Suppressor macrophage (primary cell): ENCODE measurements at places on chromosomes 6 and 20.

DNA sequence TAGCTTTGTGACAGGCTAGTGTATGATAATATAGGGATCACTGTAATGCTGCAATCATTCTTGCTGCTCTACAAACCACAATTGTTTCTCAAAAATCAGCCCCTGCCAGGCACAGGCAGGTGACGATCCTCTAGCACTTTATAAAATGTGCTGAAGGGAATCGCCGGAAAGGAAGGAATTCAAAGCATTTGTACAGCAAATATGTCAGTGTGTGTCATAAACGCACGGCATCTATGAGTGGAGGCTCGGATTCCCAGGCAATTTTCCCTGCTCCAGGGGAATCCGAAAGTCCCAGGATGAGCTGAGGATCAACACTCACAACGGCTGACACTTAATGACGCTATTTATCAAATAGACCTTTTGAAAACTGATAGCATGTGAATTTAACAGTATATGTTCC is 1.4 kb downstream of the PHACTR1 start:
- no peak for DNase-seq

DNA sequence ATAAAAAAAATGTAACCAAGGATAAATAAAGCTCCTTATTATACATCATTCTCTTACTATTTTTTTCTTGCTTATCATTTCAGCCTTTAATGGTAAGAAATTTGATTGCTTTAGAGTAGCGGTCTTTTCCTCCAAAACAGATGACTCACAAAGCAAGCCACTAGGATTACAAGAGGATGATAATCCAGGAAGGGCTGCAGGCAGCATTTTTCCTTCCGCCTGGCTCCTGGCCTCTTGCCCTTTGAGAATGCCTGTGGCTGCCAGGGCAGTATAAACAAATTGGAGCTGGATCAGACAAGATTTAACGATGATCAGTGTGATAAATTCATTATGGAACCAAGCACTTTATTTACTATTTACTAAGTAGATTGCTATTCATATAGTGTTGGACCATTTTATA is 9.7 kb upstream of the FBXL4 start:
- no peak for DNase-seq

DNA sequence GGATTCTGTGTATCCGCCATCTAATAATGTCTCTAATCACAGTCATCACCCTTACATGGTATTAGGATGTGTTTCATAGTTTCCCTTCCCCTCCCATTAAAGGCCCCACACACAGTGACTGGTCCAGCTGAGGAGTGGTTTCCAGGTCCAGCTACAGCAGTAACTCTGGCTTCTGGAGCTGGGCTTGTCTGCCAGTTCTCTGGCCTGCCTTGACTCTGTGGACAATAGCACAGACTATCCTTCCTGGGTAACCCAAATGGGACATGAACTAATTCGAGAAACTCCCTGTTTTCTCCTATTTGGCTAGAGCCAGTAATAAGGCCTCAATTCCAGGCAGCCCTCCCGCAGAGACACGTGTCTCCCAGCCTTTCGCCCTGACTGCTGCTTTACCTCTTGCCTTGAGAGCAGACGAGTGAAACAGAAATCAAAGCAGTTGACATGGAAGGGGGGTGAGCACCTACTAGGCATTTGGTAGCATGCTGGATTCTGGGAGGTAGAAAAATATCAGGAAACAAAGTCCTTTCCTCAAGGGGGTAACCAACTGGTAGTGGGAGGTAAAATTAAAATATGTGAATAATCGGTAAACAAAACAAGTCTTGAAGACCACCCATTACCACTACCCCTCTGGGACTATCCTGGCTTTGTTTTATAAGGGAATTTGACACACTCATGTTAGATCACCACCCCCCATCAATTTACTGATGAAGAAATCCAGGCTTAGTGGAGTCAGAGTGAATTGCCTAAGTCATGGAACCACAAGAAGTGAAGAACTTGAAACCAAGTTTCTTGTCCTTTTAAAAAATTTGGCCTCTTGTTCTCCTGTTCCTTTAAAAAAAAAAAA is 1.2 kb downstream of the TRAF3IP2 start:
- DNase-seq = peak; percentile 55

- DNase-seq = no peak
Measured at GRCh38 chr6:75171986-75172385, 33.9 kb downstream of the COL12A1 start.

DNA sequence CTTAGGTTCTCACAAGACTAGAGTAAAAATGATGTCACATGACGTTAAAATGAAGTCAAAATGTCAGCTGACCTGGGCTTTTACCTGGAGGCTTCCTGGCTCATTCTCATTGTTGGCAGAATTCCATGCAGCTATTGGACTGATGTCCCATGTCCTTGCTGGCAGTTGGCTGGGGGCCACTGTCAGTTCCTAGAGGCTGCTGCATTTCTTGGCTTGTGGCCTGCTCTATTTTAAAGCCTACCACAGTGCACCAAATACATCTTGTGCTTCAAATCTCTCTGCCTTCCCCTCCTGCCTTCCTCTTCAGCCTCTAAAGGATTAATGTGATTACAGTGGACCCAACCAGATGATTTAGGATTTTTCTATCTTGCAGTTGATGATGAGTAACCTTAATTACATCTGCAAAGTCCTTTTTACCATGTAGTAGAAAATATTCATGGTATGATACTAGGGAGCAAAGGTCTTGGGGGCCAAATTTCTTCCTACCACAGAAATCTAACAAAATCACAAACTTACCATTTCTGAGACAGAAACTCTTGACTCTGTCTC is 81.9 kb downstream of the FIG4 start:
- no peak for DNase-seq

- DNase-seq = peak; percentile 89
Measured at GRCh38 chr6:6749702-6750491, 161.4 kb downstream of the LY86 start.

GRCh38 chr6:163626073-163626867 is 211.8 kb downstream of the QKI start:
- no peak for DNase-seq

GRCh38 chr6:148548749-148549140 is 198.1 kb upstream of the UST start:
- no peak for DNase-seq

DNA sequence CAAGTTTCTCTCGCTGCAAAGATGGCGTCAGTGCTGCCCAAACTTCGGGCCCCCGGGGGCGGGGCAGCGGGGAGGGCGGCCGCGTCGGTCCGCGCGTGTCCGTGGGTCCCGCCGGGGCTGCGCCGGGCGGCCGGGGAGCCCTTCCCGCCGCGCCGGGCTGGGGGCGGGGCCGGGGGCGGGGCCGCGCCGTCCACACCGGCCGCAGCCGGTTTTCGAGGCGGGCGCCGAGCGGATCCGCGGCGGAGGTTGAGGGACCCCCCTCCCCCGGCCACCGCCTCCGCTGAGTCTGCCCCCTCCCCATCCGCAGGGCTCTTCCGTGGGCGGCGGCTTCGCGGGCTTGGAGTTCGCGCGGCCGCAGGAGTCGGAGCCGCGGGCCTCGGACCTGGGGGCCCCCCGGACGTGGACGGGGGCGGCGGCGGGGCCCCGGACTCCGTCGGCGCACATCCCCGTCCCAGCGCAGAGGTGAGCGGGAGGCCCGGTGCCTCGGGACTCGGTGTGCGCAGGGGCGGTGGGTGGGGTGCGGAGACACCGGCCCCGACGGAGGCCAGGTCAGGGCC is 572 bp downstream of the SLC2A4RG start:
- DNase-seq = peak; percentile 60

DNA sequence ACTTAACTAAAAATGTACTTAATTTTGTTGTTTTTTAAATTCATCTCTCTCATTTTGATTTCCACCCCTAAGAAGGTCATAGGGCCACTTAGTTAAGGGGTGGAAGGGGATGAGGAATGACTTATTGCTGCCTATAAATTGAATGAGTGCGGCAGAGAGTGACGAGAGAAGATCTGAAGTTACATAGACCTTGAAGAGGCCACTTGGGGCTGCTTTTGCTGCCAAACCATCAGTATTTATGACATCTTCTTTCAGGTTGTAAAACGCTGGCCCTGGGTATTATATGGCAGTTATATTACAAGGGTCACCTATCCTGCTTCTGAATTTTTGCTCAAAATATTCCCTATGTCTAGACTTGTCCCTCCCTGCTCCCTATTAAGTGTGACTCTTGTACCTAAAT is 119.6 kb upstream of the RIMS1 start:
- no peak for DNase-seq

DNA sequence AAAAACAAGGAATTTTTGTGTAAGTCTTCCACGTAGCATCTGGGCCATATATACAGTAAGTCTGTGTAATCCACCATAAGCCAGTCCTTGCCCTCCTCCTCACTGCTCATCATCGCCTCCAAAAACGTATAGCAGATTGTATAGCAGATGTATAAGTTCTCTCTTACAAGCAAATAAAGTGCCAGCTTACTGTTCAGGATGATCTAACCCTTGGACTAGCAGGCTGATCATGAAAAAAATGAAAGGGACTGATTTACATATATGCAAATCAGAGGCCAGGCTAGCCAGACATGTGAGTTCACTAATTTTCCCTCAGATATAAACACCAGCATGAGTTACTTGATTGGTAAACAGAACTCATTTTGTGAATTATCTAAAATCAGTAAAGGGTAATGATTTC is 171.5 kb downstream of the LY86 start:
- DNase-seq = no peak

DNA sequence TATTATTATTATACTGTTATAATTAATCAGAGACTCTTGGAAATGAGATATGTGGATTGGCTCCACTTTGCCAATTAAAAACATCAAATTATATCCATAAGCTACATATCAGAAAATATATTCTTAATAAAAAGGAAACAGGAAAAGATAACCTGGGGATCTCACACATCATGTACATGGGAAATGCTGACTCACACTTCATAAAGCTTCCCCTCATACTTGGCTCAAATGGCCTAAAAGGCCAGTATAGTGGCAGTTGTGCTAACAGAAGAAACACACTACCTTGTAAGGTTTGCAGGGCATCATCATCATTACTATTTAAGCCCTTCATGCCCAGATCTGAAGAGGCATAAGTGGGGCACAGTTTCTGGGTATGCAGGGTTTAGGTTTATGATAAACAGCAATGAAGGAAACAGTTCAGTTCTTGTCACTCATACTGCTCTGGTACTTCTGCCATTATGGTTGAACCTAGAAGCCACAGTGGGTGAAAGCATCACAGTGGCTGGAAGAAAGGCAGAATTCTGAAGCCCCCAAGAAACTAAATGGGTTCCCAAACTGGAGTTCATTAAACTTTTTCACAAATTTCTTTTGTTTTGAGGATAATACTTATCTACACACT is 60.6 kb downstream of the BTBD9 start:
- no peak for DNase-seq

GRCh38 chr20:44173846-44174245 is 13.1 kb downstream of the JPH2 start:
- no peak for DNase-seq

GRCh38 chr6:12875051-12875450 is 158.5 kb downstream of the PHACTR1 start:
- no peak for DNase-seq

GRCh38 chr6:148868314-148868713 is 121.5 kb downstream of the UST start:
- DNase-seq = no peak

- DNase-seq = no peak
Measured at GRCh38 chr6:155147958-155148663, 115.7 kb upstream of the CLDN20 start.

DNA sequence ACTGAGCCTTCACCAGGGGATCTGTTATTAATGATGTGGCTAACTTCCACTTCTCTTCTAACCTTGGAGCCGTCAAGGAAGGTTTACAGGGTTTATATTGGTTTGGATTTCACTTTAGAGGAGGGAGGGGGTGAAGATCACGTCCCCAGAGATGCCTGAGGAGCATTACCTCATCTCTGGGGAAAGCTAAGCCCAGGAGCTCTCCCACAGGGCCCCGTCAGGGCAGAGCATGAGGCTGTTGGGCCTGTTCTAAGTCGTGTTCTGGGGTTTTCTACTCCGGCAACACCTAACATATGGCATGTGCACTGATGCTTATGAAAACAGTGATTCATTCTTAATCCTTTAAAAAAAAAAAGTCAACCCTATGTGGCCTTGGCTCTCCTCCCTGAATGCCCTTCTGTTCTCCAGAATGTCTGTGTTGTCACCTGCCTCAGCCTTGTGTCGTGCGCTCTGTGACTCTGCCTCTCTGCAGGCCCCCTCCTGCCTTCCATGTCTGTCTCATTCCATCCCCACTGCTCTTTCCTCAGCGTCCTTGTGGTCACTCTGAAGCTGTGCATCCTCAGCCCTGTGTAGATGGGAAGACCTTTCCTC is 97.4 kb upstream of the JARID2 start:
- no peak for DNase-seq

DNA sequence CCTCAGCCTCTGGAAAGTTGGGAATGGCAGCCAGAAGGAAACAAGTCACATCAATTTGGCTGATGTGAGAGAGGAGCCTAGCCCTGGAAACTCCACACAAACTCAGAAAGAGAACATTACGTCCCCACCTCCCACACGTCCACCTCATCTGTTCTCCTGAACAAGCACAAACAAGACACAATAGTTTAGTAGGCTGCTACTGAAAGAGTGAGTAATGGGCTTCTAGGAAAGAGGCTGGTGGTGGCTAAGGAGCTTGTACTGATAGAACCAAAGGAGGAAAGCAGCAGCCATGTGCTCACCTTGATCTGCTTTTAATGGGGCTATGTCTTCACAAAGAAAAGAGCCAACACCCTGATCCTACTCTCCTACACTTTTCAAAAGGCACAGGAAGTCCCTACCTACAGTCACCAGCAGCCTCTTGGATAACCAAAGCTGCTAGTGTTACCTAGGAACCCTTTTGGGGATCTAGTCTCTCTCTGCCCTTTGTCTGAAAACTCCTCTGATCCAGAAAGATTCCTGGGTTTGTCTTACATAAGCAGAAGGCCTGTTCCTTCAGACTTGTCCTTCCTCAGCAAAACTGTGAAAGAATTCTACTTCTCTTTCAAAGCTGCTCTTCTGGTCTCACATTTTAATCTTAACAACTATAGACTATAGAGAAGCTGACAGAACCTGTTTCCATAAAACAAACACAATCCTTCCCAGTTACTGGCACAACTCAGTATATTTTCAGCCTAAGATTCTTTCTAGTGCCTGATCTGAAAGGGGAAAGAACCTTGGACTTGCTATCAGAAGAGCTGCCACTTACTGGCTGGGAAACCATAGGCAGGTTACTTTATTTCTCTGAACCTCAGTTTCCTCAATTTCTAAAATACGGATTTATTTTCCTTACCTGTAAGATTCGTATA is 3.1 kb downstream of the PLAGL2 start:
- peak; percentile 31 for DNase-seq

DNA sequence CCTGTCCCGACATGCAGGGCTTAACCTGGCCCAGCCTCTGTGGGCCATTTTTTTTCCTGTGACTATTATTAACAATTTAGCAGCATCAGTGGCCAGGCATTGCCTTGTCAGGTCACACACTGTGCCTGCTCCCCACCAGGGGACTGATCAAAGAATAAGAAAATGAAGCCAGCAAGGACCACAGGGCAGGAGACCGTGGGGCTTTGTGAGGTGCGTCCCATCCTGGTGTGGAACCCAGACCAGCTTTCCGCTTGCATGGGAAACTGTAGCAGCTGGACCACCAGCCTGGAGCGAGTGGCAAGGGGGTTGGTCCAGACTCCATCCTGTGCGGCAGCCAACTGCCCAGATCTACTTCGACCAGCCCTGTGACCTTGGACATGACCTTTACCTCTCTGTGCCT is 218.3 kb downstream of the ANKRD60 start:
- no peak for DNase-seq
